NCI-H1048 (cell line): ENCODE measurements at places on chromosomes 11 and 22.

- no peak for DNase-seq
Measured at GRCh38 chr11:20875889-20876288, 206.5 kb downstream of the NELL1 start.

GRCh38 chr11:125304136-125304535, 139.6 kb downstream of the PKNOX2 start:
- DNase-seq = no peak

- no peak for DNase-seq
Measured at GRCh38 chr22:19746726-19747125, 13.9 kb upstream of the TBX1 start.

- DNase-seq = no peak
Measured at GRCh38 chr11:62373464-62374119, 36.3 kb downstream of the ASRGL1 start.

DNA sequence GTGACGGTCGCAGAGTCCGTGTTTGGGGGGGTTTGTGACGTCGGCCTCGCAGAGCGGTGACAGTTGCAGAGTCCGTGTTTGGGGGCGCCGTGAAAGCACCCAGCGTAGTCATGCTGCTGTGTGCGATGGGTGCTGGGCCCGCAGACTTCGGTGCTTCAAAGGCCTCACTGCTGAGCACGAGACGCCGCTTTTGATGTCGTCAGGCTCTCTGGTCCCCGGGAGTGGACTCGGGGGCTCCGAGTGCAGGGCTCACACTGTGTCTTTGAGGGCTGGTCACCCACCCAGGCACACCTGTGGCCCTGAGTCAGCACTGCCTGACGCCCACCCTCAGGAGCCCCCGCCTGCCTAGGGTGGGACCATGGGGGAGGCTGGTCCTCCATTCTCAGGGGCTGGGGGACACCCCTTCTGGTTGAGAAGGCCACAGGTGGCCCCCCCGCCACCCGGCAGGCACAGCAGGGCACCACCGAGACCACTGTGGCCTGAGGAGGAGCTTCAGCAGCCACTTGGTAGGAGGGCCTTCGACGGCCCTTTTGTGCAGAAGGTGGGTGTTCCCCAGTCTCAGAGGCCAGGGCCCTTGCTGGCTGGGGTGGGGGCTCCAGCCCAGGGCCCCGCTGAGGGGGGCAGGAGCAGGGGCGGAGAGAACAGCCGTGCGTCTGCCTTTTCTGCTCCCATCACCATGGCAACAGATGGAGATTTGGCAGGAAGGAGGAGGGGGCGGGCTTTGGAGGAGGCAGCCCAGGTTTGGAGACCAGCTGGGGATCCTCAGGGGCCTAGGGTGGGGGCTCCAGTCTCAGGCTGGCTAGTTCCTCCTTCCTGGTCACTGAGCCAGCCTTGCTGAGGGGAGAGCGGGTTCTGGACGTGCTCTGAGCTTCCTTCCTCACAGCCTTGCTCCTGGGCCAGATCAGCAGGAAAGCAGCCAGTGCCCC, 20.9 kb downstream of the BRSK2 start:
- no peak for DNase-seq

DNA sequence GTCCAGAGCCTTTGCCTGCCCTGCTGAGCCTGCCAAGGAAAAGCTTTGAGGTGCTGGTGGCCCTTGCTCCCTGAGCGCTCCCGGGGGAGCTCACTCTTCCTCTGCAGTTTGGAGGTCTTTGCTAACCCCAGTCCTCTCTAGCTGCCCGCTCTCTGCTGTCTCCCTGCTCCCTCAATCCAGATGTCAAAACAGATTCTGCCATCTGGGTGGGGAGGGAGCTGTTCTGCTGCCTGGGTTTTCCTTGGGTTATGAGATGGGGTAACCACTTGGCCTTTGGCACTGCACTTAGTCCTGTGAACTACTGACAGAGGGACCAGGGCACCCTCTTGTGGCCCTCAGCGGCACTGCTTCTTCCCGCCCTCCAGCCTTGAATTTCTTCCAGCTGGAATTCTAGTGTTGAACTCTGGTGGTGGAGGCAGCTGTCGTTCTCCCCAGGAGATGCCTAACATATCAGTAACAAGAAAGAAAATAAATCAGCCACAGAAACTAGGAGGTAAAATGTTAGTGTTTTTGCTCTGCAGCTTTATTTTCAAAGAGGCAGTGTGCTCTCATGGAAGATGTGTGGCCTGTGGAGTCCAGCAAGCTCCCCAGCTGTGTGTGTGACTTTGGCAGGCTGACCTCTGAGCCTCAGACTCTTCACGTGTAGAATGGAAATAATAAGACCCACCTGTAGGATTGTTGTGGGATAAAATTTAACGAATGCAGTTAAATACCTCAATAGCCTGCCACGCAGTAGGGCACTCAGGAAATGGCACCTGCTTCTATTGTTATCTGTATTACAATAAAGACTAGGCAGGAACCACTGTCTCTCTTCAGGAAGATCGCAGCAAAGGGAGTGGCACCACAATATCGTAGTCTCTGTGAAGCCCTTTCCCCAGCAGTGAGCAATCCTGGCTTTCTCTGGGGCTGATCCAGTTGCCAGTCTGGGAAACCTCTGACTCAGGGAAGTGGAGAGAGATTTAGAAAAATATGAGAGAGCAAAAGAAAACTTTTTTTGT, 23.4 kb downstream of the ARFGAP2 start:
- peak; percentile 16 for DNase-seq

DNA sequence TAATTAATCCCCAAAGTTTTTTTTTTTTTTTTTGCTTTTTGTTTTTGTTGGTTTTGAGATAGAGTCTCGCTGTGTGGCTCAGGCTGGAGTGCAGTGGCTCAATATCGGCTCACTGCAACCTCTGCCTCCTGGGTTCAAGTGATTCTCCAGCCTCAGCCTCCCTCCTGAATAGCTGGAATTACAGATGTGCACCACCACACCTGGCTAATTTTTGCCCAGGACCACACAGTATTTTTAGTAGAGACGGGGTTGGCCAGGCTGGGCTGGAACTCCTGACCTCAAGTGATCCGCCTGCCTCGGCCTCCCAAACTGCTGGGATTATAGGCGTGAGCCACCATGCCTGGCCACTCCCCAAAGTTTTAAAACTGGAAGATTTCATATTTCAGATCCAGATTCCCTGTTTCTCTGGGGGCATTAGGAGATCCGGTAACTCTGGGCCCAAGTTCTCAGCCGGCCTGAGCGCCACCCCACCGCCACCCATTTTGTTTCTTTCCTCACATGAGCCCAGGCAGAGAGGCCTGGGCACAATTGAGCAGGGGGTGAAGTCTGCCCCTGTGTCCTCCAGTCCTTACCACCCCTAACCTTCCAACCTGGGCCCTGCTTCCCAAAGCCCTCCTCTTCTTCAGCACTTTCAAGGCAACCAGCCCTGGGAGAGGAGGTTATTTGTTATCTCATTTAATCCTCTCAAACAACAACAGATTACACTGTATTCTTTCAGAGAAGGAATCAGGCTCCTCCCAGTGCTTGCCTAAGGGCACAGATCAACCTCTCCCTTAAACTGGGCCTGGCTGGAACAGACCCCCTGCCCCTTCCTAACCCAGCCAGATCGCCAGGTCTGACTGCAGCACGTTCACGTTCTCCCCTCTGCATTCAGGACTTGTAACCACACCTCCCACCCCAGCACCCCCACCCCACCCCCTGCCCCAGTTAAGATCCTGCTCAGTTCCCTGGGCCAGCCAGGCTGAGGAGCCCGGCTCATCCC, 1.9 kb upstream of the CSNK1E start:
- DNase-seq = no peak

DNA sequence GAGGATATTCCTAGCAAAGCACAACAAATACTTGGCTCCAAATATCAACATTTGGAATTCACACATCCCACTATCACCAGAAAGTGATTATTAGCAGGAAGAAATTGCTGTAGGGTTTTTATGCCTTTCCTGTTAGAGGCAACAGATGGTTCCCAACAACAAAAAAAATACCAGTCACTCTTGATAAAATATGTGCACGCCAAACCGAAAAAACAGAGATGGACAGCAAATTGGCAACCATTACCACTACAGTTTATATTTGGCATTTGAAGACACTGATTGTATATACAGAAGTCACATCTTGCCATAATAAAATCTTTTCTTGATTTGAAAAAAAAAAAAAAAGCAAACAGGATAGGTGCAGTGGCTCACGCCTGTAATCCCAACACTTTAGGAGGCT, 78.2 kb downstream of the TMPRSS5 start:
- DNase-seq = no peak

- DNase-seq = no peak
Measured at GRCh38 chr22:49166746-49167145, 660.9 kb downstream of the BRD1 start.

DNA sequence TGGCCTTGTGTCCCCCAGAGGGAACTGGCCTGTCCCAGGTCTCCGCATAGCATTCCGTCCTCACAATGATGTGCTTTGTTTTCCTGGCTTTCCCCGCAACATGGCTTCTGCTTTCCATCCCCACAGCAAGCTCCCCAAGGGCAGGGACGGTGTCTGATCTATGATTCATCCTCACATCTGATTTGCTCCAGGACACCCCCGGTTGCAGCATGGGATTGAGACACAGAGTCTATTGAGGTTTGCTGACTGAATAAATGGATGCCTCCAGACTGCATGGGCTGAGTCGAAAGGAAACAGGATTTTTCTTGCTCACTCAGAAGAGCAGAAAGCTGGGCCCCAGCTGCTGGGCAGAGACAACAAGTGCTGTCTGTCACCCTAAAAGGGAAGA, 40.2 kb downstream of the LMO1 start:
- DNase-seq = no peak

DNA sequence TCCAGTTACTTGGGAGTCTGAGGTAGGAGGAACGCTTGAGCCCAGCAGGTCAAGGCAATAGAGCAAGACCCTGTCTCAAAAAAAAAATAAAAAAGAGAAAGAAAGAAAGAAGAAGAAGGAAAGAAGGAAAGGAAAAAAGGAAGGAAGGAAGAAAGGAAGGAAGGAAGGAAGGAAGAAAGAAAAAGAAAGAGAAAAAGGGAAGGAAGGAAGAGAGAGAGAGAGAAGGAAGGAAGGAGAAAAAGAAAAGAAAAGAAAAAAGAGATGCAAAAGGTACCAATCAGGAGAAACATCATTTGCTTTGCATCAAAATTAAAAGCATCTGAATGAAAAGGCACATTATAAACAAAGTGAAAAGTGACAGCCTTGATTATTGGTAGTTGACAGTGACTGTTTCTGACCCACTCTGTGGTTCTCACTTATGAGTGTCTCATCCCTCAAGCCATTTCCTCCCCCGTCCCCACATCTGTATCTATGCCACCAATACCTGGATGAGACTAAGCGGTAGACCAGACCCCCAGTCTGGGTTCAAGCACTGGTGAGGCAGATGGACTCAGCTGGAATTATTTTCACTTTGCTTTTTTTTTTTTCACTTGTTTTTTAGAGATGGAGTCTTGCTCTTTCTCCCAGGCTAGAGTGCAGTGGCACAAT, 33.0 kb upstream of the XBP1 start:
- no peak for DNase-seq

- no peak for DNase-seq
Measured at GRCh38 chr11:102776454-102776853, 4.0 kb downstream of the MMP10 start.

GRCh38 chr22:44301039-44301438, 11.7 kb downstream of the SHISAL1 start:
- no peak for DNase-seq

DNA sequence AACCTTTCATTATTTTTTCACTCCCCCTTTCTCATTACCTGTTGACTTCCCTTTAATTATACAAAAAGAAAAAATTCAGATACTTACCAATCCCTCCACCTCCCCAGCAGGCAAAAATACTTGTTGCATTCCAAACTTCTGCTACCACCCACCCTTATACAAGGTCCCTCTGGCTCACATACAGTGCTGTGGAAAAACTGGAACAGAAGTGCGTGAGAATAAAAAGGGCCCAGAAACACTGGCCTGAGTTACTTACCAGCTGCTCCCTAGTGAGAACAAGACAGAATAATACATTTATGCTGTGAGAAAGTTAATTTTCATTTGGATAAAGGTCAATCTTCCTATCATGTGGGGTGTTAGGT, 46.9 kb upstream of the RAPSN start:
- DNase-seq = no peak

DNA sequence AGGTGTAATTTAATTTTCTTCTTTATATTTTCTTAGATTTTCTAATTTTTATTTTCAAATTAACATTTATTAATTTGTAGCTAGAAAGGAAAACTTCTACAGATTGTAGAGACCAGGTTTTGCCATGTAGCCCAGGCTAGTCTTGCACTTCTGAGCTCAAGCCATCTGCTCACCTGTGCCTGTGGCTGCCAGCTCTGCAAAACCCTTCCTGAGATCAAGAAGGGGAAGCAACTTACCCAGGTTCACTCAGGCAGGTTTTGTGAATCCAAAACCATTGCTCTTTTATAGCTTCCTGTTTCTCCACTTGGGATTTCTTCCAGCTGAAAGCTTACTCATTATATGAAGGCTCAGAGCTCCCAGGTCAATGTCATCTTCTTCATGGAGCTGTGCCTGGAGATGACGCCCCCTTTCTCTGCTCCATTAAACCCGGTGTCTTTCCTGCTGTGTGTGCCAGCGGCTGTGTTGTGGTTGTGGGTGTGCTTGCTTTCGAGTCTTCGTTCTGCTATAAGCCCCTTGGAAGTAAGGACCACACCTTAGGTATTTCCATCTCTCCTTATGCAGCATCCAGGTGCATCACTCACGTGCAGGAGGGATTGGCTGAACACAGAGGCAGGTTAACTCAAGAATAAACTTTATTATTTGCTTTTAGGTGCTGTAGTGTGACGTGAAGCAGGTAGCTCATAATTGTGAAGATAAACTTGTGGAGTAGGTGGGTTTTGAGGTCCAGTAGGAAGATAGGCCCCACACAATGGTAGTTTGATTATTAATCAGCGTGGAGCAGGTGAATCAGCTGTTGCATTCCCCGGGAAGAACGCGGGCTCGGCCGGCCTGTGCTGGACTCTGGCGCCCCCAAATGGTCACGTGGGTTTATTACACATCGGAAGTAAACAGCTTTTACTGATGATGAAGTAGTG, 42.2 kb upstream of the INCENP start:
- DNase-seq = no peak

- DNase-seq = no peak
Measured at GRCh38 chr11:97610854-97611253, 1221.0 kb downstream of the JRKL start.

- no peak for DNase-seq
Measured at GRCh38 chr22:23110922-23111527, 30.8 kb downstream of the RSPH14 start.

- no peak for DNase-seq
Measured at GRCh38 chr11:65059959-65060824, 1.8 kb upstream of the NAALADL1 start.

DNA sequence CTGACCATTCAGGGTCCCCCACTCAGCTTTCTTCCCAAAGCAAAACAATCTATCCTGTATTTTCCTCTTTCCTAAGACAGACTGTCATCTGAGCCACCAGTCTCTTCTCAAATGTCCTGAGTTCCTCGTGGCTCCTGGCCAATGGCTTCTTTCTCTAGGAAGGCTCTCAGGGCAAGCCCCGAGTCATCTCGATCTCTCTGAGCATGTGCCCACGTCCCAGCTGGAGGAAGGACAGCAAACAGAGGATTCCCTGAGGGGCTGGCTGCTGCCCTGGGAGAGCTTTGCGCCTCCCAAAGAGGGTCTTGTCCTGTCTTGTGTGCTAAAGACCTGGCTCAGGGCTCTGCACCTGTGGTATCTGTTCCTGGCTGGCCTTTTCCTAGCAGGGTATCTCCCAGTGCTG, 8.3 kb downstream of the SLC37A2 start:
- DNase-seq = no peak

GRCh38 chr22:29030016-29030617, 31.5 kb downstream of the C22orf31 start:
- DNase-seq = no peak
